ENCODE measurements at places on chromosomes 7 and 10.
A peak's percentile ranks its signal among the peaks of the same experiment; 100 is the strongest.

GRCh38 chr7:132030883-132031282, 474.5 kb upstream of the PODXL start:
- DNase-seq = no peak

GRCh38 chr7:74464931-74465886, 11.5 kb downstream of the GTF2IRD1 start:
- DNase-seq = no peak

DNA sequence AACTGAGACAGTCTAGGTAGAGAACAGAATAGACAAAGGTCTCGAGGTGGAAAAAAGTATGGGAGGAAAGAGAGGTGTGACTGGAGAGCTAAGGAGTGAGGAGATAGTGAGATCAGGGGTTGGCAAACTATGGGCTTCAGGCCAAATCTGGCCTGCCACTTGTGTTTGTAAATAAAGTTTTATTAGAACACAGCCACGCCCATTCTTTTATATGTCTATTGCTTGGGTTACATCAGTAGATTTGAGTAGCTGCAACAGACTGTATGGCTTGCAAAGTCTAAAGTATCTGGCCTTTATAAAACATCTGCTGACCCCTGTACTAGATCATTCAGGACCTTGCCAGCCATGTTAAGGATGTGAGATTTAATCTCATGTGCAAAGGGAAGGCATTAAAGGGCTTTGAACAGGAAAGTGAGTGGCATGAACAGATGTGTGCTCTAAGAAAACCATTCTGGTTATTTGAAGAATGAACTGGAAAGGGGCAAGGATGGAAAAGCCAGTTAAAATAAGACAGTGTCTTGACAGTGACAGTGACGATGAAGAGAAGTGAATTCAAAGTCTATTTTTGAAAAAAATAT, 240.3 kb downstream of the RNLS start:
- DNase-seq = no peak

DNA sequence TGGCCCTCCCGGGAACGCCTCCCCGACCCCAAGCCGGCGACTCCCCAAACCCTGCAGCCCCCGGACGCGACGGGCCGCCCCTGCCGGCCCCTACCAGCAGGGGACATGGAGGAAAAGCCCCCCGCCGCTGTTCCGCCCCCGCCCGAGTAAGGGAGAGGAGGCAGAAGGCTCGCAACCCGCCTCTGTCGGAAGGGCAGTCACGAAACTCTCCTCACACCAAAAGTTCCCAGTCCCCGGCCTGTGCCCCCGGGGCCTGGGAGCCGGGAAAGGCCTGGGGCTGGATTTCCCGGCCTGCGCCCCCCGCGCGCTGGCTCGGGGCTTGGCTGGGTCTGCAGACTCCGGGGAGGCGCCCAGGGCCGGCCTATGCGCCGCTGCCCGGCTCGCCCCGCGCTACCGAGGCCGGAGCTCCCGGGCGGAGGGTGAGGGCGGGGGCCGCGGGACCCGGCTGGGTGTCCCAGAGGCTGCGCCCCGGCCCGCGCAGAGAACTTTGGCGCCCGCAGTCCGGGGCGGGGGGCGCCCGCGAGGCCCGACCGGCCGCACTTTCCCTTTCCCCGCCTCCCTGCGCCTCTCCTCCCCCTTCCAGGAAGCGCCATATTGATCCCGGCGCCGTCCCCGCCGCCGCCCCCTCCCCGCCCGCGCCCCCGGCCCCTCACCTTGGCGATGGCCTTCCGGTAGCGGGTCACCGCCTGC, 728 bp downstream of the PARD3 start:
- peak; percentile 5 for DNase-seq

DNA sequence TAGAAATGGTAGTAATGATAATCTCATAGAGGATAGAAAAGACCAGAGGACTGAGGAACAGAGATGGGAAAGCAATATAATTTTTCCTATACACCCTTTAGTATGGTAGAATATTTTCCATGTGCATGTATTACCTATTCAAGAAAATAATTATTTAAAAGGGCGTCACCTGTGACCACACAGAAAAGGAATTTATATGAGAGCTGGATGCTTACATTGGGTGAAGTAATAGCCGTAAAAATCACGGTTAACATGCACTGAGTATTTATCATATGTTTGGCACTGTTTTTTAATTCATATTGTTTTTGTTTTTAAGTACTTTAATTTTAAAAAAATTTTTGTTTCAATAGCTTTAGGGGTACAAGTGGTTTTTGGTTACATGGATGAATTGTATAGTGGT, 195.1 kb downstream of the IPMK start:
- DNase-seq = no peak

GRCh38 chr7:148620749-148621359, 30.3 kb downstream of the C7orf33 start:
- DNase-seq = peak; percentile 50

DNA sequence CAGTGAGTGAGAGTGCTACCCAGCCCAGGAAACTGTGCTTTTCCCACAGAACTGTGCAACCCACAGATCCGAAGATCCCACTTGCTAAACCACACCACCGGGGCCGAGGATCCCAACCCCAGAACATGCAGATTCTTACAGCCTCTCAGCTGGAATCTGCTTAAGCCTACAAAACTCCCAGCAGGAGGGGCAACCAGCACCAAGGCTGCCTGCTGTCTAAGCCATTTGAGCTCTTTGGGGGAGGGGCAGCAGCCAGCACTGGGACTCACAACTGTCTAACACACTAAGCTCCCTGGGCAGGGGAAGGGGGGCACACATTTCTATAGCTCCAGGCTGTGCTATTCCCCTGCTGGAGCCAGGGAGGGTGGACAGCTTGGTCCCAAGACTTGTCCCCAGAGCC, 529.9 kb downstream of the XPNPEP1 start:
- no peak for DNase-seq

Data from suppressor macrophage treated with lipopolysaccharide for 1 hour (primary cell).